NCI-H510A (cell line): ENCODE measurements at places on chromosomes 16 and 17.

- DNase-seq: no peak
Measured at GRCh38 chr17:79093270-79093669, 18.6 kb downstream of the ENGASE start.

DNA sequence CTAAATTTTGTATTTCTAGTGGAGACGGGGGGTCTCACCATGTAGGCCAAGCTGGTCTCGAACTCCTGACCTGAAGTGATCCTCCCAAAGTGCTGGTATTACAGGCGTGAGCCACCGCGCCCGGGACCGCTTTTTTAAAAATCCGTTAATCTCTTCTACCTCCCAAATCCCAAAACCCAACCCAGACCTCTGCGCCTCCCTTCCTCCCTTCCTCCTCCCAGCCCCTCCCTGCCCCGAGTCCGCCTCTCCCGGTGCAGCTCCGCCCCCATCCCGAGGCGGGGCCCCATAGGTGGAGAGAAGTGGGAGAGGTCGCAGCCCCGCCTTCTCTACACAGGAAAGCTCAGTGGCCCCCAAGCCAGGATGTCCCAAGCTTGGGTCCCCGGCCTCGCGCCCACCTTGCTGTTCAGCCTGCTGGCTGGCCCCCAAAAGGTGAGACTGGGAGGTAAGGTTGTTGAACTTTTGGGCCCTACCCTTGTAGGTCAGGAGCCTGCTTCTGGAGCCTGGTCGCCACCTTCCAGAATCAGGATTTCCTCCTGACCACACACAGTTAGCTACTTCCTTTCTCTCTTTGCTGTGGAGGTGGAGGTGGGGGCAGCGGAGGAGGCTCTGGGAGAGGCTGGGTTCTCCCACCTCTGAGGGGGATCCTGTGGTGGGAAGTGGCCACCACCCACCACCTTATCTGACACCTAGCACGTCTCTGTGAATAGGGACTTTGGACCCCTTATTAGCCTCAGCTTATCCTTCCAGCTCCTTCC lies at the start of gene TMEM92:
Gene TMEM92, plus strand, starts transcription at position 325 of the 755 bp plus-strand sequence. Its CDS starts 36 bp downstream, at position 361.
- no peak for DNase-seq

DNA sequence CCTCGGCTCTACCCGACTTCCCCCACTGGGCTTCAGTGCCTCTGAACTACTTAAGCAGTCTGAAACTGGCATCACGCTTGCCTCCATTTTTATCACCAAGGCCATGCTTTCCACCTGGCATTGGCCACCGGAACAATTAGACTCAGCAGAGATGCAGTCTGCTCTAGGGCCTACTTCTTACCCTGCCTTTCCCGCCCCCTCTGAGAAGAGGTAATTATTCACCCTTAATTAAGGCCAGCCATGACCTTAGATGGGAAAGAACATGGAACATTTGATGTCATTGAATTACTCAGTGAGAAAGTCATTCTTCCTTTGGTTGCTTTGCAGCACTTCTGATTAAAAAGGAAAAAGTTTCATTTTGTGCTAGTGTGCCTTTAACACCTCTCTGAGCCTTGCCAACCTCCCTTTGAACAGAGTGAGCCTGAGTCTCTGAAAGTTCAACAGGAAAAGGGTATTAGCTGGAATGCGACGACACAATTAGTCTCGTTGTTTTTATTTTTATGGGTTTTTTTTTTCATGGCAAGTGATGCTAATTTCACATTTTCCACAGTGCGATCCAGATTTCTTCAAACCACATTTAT lies 60.9 kb upstream of the TNRC6A start:
- no peak for DNase-seq

- DNase-seq: no peak
Measured at GRCh38 chr16:67425580-67425979, 5.3 kb upstream of the HSD11B2 start.

- DNase-seq: no peak
Measured at GRCh38 chr17:50188531-50188920, 12.9 kb downstream of the COL1A1 start.
